ENCODE measurements at places on chromosomes 5 and 9.

DNA sequence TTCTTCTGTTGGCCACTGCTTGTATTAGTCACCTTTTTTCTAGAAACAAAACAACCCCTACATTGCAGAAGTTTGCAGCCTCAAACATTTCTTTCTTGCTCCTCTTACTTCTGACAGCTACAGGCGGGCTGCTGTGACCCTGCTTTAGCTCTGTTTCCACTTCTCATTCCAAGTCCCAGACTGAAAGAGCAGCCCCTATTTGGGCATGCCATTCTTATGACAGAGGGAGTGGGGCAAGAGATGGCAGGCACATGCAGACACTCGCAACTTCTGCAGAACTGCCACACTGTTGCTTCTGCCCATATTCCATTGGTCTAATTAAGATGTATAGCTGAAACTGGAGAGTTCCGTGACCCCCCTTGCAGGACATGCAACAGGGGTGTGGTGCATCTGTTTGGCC is 19.6 kb upstream of the RPS23 start:
- DNase-seq = no peak

GRCh38 chr9:347667-348292 is 133.1 kb downstream of the DOCK8 start:
- no peak for DNase-seq

GRCh38 chr9:123318202-123318601 is 37.8 kb upstream of the CRB2 start:
- DNase-seq = peak; percentile 61

DNA sequence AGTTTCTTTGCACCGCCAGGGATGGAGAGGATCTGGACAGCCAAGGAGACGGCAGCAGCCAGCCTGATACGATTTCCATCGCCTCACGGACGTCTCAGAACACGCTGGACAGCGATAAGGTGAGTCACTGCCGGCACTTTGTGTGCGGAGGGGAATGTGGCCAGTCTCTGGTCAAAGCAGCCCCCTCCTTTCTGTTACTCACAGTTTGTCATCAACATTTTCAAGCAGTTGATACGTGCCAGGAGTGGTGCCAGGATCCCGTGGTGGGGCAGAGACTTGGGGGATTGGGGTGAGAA is 175.1 kb upstream of the OTULINL start:
- no peak for DNase-seq

GRCh38 chr5:137069358-137069757 is 429.8 kb downstream of the SPOCK1 start:
- no peak for DNase-seq

- no peak for DNase-seq
Observed at GRCh38 chr9:110282018-110282738, 25.9 kb upstream of the TXN start.

Data from GM19239 (cell line).